ENCODE measurements at places on chromosomes 1 and 21. TPM values are rescaled to one million over a fixed set of nuclear protein-coding genes. Genes with fewer than 3 reads are reported as not detected.

DNA sequence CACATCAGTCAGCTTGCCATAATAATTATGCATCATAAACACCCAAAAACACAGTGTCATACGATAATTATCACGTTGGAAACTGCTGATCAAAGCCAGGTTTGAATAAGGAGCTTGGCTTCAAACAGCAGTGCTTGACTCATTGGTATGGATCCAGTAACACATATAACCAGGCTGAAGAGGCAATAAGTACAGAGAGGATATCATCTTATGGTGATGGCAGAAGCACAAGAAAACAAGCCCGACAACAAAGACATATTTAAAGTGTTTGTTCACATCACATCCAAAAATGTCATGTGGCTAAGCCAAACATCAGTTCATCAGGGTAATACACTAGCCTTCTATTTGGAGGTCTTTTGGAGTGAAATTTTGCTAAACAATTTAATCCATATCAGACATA lies 389.7 kb downstream of the NCAM2 start:
- H3K36me3 ChIP-seq, result no peaks in the 10 kb centered on the region
- H3K4me1 ChIP-seq, result no peaks in the 10 kb centered on the region
- DNase-seq, result no peak
- no peaks in the 10 kb centered on the region for H3K27me3 ChIP-seq
- H3K4me3 ChIP-seq, result no peak overlapping the region

DNA sequence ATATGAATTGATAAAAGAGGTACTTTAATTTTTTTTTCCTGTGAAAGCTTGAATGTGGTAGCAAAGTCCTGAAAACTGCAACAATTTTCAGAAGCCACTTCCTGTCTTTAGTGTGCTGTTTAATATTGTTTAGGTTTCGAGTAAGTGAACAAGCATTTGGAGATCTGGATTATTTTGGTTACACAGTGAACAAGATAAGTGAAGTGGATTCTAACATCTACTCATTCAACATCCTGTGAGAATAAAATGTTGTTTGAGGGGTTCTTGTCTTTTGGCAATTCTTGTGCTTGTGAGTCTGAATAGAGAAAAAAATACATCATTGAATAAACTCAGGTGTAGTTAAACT lies 35.2 kb upstream of the PLA2G4A start:
- no peaks in the 10 kb centered on the region for H3K27me3 ChIP-seq
- DNase-seq, result no peak
- H3K4me1 ChIP-seq, result no peaks in the 10 kb centered on the region
- H3K27ac ChIP-seq, result no peak overlapping the region
- no peak overlapping the region for H3K4me3 ChIP-seq
- no peaks in the 10 kb centered on the region for H3K36me3 ChIP-seq

DNA sequence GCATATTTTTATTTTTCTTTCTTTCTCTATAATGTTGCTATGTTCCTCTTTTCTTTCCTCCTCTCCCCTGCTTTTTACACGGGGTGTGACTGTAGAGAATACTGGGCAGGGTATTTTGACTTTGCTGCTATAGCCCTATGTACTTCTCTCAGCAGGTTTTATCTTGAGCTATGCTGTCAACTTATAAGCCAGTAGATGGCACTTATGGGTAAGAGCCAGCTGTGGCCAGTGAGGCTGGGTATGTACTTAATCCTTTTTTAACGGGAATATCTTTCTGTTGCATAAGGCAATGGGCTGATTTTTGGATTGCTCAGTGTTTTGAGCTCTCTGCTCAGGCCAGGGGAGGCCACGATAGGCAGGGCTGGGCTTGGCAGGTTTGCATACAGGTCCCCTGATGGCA lies 99.0 kb downstream of the KCNK2 start:
- DNase-seq, result no peak
- no peak overlapping the region for H3K4me3 ChIP-seq
- no peak overlapping the region for H3K27ac ChIP-seq
- no peaks in the 10 kb centered on the region for H3K27me3 ChIP-seq
- H3K4me1 ChIP-seq, result no peaks in the 10 kb centered on the region
- no peaks in the 10 kb centered on the region for H3K36me3 ChIP-seq

- H3K27me3 ChIP-seq, result no peaks in the 10 kb centered on the region
- peak overlapping the region; percentile 14 for H3K4me3 ChIP-seq
- DNase-seq, result no peak
- H3K4me1 ChIP-seq, result peaks cover 32% of the 10 kb centered on the region
- peak overlapping the region; percentile 90 for H3K27ac ChIP-seq
These were observed 128.3 kb downstream of the CASZ1 start for GRCh38 chr1:10667861-10668761.

- H3K36me3 ChIP-seq, result no peaks in the 10 kb centered on the region
- no peak overlapping the region for H3K27ac ChIP-seq
- H3K27me3 ChIP-seq, result no peaks in the 10 kb centered on the region
- DNase-seq, result no peak
- H3K4me3 ChIP-seq, result no peak overlapping the region
These were observed 36.9 kb downstream of the GDAP2 start for GRCh38 chr1:117892512-117892911.

DNA sequence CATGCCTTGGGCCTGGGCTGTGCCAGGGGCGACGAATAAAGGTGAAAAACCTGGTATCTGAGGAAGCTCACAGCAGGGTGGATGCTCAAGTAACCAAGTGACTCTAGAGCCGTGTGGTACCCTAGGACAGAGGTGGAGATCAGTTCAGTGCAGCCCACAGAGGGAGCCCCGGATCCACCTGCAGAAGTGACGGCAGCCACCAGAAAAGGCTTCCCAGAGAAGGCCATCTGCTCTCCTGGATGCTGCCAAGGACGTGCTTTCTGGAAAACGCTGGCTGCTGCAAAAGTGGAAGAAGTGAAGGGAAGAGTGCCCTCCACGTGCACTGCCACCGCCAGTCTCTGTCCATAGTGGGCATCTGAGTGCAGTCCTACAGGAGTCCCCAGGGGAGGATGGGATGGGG lies 27.7 kb downstream of the TMCO4 start:
- peaks cover 12% of the 10 kb centered on the region for H3K36me3 ChIP-seq
- no peak for DNase-seq
- no peak overlapping the region for H3K4me3 ChIP-seq
- no peak overlapping the region for H3K27ac ChIP-seq
- H3K27me3 ChIP-seq, result no peaks in the 10 kb centered on the region
- no peaks in the 10 kb centered on the region for H3K4me1 ChIP-seq

DNA sequence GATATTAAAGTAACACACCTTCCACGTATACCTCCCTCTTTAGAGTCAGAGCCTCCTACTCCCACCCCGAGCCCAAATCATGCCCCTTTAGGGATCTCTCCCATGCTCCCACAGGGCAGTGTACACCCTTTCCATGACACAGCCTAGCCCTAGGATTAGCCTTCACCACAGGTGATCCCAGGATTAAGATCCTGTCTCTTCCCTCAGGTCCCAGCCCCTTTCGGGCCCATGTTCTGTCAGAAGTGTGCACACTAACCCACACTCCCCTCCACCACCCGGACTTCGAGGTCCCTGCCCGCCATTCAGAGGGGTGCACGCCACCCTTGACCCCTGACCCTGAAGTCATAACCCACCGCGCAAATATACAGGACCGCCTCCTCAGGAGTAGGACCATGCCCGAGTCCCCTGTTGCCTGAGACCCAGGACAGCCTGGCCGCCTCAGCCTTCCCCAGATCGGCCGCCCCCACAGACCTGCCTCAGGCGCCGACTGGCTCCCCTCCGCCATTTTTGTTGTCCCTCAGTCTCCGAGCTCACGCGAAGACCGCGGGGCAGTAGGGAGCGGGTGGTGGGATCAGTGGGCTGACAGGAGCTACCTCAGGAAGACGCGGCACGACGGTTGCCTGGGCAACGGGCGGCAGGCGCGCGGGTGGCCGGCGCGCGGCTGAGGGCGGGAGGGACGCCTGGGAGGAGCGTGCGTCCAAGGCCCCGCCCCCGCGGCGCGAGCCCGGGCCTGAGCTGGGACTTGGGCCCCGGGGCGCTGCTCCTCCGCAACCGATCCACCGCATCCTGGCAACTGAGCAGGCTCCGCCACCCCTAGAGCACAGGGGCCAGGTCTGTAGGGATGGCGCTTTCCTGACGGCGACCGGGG lies at the start of gene AGBL4:
Gene AGBL4 (minus strand): TSS at position 663 of the 868 bp plus-strand sequence.
- no peaks in the 10 kb centered on the region for H3K4me1 ChIP-seq
- no peaks in the 10 kb centered on the region for H3K36me3 ChIP-seq
- DNase-seq, result no peak

- no peaks in the 10 kb centered on the region for H3K36me3 ChIP-seq
- no peaks in the 10 kb centered on the region for H3K27me3 ChIP-seq
- no peak for DNase-seq
- peak overlapping the region; percentile 18 for H3K4me3 ChIP-seq
- H3K4me1 ChIP-seq, result peaks cover 33% of the 10 kb centered on the region
- no peak overlapping the region for H3K27ac ChIP-seq
These were observed 3.5 kb downstream of the NRIP1 start for GRCh38 chr21:15061279-15061678.

GRCh38 chr1:219657186-219657585 lies 44.3 kb upstream of the ZC3H11B start:
- DNase-seq, result no peak
- H3K4me3 ChIP-seq, result no peak overlapping the region
- no peaks in the 10 kb centered on the region for H3K27me3 ChIP-seq
- no peak overlapping the region for H3K27ac ChIP-seq
- H3K36me3 ChIP-seq, result no peaks in the 10 kb centered on the region
- peaks cover 3% of the 10 kb centered on the region for H3K4me1 ChIP-seq

The TYW3 gene
- 16.4 TPM for total RNA-seq

The CATSPERE gene
- 1.3 TPM for total RNA-seq
